AG10803 (cell line): ENCODE measurements at places on chromosomes 7 and 10.
A peak's percentile ranks its signal among the peaks of the same experiment; 100 is the strongest.

GRCh38 chr10:78071140-78071856, 37.6 kb downstream of the RPS24 start:
- DNase-seq: no peak

DNA sequence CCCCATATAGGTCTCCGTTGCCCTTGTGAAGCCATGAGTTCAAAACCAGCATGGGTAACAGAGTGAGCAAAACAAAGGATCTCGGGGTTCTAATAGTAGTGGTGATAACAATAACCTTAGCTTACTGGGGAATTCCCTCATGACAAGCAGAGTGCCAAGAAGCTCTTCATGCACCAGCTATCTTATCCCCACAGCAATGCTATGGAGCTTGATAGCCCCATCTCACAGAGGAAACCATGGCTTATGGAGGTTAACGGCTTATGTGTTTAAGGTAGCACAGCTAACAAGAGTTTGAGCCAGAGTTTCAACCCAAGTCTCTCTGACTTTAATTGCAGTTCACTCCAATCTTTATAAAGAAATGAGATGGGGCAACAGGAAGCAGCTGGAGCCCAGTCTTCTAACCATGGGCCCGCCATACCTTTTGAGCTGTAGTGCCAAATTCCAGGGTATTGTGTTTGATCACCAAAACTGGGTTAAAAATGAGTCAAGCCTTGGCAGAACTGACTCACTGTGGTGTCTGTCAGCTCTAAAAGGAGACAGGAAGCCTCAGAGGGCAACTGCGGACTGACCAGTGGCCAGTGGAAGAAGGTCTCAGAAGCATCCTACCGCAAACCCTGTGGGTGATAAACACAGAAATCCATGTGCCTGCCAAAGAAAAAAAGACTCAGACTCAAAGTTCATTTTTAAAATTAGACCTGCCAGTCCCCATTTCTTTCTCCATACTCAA, 16.5 kb upstream of the PLAU start:
- peak; percentile 82 for DNase-seq

GRCh38 chr7:2307690-2308107, 6.5 kb downstream of the SNX8 start:
- no peak for DNase-seq

GRCh38 chr10:91511549-91512330, 101.6 kb downstream of the HECTD2 start:
- DNase-seq: peak; percentile 92

- DNase-seq: no peak
These were observed 20.5 kb downstream of the BNIP3 start for GRCh38 chr10:131961047-131961776.

DNA sequence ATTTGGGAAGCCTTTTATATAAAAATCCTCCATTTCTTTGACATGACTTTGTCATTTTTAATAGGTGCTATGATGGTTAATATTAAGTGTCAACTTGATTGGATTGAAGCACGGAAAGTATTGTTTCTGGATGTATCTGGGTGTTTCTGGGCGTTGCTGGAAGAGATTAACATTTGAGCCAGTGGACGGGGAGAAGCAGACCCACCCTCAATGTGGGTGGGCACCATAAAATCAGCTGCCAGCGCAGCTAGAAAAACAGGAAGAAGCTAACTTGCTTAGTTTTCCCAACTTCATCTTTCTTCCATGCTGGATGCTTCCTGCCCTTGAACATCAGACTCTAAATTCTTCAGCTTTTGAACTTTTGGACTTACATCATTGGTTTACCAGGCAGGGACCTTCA, 1003.0 kb downstream of the SORCS3 start:
- DNase-seq: no peak

GRCh38 chr7:54774785-54775740, 16.1 kb upstream of the SEC61G start:
- no peak for DNase-seq

GRCh38 chr7:121054925-121055324, 66.4 kb downstream of the CPED1 start:
- no peak for DNase-seq

DNA sequence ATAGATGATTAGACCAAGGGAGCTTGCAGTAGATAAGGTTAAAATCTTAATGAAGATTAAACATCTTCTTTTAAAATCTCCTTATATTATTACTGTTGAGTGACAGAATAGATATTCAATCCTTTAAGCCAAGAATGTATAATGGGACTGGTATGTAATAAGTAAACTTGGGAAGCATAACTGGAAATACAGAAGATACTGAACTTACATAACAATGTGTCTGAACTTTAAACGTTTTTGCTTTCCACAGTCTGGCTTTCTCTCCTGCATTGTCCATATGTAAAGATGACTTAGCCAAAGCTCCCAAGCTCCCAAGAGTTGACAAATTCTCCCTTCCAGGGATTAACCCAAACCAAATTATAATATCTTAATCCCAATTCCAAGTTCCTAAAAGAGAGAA, 129.8 kb downstream of the KCND2 start:
- no peak for DNase-seq

DNA sequence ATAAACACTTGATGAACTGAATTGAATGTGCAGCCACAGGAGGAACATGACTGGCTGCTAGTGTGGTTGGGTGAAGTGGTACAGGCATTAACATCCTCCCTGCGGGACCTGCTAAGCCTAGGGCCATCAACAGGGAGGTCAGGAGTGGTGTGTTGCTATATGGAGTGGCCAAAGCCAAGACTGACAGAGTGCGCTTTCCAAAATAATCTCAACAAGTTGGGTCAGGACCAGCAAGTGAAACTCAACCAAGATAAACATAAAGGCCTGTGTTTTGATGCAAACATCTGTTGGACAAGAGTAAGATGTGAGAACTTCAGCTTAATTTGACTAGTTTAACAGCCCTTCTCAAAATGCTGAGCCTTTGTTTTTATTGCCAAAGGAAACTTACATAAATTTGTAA, 97.7 kb downstream of the WDFY4 start:
- DNase-seq: no peak

- DNase-seq: peak; percentile 33
These were observed 46.1 kb downstream of the CABCOCO1 start for GRCh38 chr10:61708846-61709245.

- peak; percentile 17 for DNase-seq
These were observed 61.2 kb upstream of the YAE1 start for GRCh38 chr7:39504963-39505362.

GRCh38 chr10:30048768-30049517, 10.4 kb downstream of the JCAD start:
- no peak for DNase-seq

- peak; percentile 91 for DNase-seq
These were observed 302.4 kb downstream of the PTEN start for GRCh38 chr10:88165849-88166271.

GRCh38 chr7:30655096-30655970, 26.9 kb downstream of the CRHR2 start:
- no peak for DNase-seq

DNA sequence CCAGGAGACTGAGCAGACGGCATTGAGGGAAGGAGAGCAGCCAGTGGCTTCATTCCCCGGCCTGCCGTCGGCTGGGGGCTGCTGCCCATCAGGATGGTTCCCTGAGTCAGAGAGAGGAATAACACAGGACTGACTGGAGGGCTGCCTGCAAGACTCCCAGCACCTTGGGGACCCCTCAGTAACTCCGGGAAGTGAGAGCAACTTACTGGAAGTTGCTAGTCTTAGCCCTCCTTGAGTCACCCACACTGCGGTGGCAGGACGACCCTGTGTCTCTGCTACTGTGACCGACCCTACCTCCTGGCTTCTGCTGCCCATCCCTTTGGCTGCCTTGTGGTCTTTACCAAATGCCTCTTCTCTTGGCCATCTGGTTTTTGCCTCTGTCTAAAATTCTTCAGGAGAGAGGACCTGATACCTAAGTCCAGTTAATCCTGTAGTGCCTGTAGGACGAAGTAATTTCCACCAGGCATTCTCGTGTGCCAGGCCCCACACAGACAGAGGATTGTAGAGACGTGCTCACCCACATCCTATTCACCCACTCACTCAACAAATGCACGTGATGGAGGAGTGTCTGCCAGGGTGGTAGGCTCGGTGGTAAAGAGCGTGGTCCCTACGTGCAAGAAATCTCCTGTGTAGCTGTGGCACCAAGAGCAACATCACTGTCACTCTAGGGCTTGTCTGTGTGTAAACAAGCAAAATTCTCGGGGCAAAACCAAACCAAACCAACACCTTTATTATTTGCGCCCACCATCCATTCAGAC, 156.5 kb downstream of the PRKCQ start:
- no peak for DNase-seq

- no peak for DNase-seq
These were observed 26.8 kb upstream of the EGR2 start for GRCh38 chr10:62842983-62843382.

DNA sequence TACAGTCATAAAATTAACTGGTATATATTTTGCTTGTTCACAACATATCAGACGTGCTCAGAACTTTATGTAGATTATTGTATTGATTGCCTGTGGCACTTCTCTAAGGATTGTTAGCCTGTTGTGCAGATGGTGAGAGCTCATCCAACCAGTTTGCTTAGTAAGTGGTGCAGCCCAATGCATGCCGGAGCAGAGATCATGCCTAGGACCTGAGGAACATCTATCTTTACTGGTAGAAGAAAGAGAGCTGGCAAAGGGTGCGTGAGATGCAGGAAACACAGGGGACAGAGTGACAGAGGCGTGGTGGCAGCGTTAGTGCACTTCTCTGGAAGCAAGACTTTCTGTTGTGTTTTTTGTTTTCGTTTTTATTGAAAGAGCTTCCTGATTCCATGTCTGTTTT, 35.9 kb downstream of the CCM2 start:
- DNase-seq: no peak

GRCh38 chr10:72250666-72251065, 23.1 kb upstream of the DDIT4 start:
- DNase-seq: peak; percentile 85

- DNase-seq: no peak
These were observed 29.0 kb downstream of the RASGEF1A start for GRCh38 chr10:43237631-43238446.

- no peak for DNase-seq
These were observed 413.0 kb upstream of the ADARB2 start for GRCh38 chr10:2150288-2150687.

- no peak for DNase-seq
These were observed 19.7 kb downstream of the UBE3C start for GRCh38 chr7:157158400-157158799.

DNA sequence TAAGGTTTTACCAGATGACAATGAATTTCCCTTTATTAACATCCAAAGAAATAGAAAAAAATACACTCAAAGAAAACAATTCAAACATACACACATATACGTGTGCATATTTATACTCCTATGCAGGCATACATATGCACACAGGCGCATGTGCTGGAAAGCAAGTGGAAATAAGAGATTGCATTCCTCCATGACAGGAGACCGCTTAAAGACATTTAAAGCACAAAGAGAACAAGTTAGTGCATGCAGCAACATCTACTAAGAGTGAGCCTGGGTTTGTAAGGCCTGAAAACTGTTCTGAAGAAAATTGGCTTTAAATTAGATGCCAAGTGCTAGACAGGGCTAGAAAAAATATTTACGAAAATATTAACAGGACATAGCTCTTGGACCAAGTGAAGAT, 40.1 kb upstream of the PPP1R17 start:
- no peak for DNase-seq

GRCh38 chr7:17640730-17641377, 299.4 kb downstream of the SNX13 start:
- peak; percentile 46 for DNase-seq

DNA sequence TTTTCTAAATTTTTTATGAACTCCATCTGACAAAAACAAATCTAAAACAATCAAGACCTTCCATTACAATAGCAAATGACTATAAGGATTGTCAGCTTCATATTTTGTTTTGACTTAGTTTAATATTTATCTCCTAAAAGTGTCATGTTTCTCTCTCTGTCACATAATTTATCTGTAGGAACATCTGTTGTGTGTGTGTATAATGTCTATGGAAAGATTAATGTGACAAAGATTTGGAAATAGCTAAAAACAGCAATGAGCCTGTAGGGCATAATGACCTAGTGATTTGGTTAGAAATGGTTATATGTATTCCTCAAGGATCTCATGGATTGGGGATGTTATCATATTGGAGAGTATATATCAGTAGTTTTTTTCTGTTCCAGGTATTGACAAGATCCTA, 69.6 kb upstream of the MDFIC start:
- no peak for DNase-seq

DNA sequence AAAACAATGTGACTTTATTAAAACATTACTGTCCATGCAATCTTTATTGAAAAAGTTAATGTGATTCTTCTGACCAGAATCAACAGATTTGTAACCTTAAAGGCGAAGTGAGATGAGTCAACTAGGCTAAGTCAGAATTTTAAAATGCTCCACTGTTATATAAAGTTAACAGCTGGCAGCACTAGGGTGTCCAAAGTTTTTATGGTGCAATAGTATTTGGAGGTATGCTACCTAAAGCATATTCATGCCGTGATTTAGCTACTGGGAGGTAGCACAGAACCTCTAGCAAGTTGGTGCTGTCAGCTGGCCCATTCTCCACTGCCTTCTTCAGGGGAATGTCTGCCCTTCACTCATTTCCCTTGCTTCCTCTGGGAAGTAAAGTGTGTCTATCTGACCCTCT, 126.7 kb downstream of the RAPGEF5 start:
- DNase-seq: no peak

DNA sequence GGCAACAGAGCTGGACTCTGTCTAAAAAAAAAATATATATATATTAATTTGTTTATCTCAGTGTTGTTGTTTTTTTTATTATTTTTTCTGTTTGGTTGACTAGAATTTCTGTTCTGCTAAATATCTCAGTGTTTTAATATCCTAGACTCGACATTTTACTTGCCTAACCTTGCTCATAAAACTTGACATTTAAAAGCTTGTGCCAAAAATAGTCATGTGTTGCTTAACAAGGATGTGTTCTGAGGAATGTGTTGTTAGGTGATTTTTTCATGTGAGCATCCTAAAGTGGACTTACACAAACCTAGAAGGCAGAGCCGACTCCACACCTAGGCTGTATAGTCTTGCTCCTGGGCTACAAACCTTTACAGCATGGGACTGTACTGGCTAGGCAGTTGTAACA, 23.1 kb downstream of the NRBF2 start:
- peak; percentile 59 for DNase-seq

DNA sequence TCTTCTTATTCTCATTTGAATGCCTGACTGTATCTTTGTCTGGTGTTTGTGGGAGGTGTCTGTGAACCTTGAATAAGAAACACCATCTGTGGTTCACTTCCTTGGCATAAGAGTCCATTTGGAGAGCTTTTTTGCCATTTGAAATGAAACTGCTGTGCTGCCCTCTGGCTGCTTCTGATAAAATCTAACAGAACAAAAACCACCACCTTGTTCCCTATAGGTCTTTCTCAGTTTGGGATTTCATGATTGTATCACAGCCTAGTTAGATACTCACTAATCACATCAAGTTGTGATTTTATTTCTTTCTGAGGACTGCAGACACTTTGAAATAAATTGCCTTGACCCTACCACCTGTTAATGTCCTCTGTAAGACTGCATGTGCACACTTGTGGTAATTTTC, 102.7 kb upstream of the FAM13C start:
- peak; percentile 62 for DNase-seq

DNA sequence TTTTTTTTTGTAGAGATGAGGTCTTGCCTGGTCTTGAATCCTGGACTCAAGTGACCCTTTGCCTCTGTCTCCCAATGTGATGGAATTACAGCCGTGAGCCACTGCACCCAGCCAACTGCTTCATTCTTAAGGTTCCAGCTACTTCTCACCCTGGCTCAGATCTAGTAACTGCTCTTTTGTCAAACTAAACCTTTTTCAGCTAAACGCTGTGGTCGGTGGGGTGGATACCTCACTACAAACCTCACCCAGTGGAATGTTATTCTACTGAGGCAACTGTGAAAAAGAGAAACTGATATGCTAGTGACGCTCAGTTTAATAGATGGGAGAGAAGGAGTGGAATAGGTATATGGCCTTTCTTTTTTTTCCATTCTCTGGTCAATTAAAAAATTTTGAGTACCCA, 1.7 kb upstream of the MRLN start:
- no peak for DNase-seq
